ENCODE measurements at places on chromosomes 1 and 21.

DNA sequence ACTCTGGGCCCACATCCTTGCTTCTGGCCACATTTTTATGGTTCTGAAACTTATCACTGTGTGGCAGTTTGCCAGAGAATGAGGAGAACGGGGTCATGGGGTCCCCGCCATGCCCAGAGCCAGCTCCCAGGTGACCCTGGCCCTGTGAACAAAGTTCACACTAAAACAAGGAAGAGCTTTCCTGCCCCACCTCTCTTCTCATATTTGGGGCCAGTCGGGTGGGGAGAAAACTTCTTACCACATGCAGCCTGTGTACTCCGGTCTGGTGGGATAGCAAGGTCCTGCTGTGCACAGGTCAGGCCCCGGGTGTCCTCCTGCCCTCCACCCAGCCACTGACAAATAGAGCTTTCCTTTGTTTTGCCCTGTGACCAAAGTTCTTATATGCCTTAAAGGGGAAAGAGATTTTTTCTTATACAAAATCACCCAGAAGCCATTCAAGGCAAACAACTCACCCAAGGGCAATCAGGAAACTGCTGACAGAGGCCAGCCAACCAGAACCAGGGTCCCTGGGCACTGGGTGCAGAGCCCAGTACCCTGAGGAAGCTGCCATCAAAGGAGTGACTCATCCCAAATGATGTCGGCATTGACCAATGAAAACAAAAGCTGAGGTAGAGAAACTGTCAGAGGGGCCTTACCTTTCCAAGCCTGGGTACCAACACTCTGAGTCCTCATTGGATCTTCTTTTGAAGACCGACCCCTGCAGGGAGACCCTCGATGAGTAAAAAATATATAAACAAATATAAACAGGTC lies 53.6 kb downstream of the OLIG1 start:
- DNase-seq = no peak

DNA sequence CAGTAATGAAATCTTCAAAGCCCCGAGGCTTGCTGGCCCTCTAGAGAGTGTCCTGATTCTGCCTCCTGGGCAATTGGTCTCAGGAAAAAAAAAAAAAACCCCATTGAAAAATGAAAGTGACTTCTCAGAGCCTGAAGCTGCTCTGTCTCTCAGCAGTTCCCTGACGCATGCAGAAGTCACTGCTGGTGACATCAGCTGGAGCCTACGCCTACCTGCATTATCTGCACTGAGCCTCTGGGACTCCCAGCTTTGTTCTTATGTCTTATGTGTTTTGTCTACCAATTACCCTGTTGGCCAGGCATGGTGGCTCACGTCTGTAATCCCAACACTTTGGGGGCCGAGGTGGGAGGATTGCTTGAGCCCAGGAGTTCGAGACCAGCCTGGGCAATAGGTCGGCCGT lies 10.1 kb upstream of the SLC25A33 start:
- DNase-seq = no peak

DNA sequence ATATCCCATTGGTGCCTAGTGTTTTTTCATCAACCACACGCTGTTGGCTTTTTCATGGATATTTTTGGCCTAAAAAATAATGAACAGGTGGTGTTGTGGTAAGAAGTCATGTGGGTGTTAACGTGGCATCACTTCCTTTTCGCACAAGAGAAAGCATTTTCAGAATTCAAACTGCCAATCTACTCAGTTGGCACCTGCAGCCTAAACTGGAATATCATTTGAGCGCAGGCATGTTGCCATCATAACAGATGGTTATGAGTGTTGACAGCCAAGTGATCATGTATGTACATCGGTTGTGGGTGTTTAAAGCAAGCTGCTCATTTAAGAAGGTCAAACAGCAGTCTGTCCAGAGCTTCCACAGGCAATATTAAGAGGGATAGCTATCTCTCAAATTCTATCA lies 1963.0 kb downstream of the NCAM2 start:
- DNase-seq = no peak

- no peak for DNase-seq
Observed at GRCh38 chr1:107195476-107195875, 54.6 kb downstream of the NTNG1 start.

DNA sequence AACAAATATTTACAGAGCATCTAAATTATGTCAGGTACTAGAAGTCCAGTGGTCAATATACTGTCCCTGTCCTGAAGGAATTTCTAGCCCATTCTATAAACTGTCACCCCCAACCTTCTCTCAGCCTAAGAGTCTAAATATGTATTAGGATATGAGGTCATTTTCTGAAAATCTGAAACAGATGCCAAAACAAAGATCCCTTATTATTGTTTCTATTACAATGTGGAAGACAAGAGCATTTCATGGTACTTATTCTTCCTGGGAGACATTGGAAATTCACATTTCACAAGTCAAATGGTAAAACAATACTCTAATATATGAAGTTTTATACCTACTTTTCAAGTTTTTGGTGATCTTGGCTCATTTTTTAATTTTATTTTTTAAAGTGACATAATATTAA lies 2.6 kb downstream of the CLCA1 start:
- no peak for DNase-seq

DNA sequence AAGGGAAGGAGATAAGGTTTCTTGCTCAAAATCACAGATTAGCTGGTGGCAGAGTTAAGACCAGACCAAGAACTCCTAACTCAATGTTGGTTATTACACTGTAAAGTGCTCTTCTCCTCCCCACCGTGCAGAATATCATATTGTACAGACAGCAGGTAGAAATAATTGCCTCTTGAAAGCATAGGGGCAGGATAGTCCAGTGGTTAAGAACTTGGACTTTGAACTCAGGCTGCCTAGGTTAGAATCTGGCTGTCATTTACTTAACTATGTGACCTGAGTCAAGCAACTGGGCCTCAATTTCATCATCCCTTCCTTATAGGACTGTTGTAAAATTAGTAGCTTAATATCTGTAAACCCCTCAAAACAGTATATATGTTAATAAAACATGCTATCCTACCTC lies 114.9 kb upstream of the HIVEP3 start:
- DNase-seq = no peak

DNA sequence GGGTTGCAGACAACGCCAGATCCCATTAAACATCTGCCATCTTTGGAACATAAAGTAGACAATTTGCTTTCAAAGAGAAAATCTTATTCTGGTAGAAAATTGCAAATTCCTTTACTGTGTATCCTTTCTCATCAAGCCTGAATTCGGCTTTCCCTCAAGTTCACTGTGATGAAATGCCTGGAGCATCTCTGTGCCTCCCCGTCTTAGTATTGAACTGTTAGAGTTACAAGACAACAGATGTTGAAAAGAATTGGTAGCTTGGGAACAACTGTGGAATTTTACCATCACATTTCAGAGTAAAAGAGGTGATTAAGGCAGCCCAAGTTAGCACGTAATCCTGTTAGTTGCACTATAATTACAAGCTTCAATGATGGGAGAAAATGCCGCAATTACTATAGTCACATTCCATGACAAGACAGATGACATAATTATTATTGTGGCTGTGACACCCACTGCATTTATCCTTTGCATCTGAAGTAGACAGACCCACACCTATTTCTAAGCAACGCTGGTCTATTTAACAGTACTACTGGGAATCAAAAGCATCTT lies 54.4 kb upstream of the B3GALNT2 start:
- no peak for DNase-seq

- no peak for DNase-seq
Observed at GRCh38 chr1:151405187-151405951, 6.0 kb downstream of the PSMB4 start.

DNA sequence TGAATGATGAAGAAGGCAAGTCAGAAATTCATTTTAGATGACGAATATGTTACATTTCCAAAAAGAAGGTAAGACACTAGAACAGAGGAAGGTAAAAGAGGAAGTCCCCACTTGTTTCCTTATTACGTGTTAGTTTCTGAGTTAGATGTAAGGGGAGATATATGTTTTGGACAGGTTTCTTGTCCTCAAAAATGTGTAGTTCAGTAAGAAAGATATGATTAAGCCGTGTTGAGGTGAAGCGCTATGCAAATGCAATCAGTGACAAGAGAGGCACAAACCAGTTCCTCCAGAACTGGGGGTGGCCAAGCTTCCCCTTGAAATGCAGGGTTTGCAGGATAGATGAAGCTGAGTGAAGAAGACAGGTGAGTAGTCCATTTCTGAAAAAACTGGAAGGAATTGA lies 293.3 kb upstream of the RUNX1 start:
- DNase-seq = no peak

DNA sequence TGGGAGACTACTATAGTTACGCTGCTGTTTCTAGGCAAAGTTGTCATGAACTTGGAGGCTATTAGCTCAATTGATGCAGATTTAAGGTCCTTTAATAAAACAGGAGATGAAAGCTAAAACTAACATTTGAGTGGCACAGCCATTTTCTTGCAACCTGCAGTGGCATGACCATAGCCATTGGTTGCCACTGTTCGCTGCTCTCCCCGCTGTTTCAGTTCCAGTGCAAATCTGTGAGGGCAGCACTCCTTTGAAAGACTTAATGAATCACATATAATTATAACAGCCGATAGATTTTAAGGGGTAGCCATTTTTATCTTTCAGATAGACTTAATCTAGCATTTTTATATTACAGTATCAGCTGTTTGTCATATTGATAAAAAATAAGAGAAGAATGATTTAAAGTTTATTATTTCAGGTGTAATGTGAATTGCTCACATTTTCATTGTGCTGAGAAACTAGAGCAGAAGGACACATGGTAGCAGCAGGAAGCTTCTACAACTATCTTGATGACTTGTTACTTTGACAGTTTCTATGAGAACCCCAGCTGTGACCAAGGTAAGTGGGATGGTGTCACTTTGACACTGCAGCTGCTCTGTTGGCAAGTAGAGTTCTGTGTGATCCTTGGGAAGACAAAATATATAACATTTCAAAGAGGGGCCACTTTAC lies 203.7 kb downstream of the PLA2G4A start:
- no peak for DNase-seq

GRCh38 chr1:11151826-11152612 lies 37.1 kb upstream of the ANGPTL7 start:
- no peak for DNase-seq

DNA sequence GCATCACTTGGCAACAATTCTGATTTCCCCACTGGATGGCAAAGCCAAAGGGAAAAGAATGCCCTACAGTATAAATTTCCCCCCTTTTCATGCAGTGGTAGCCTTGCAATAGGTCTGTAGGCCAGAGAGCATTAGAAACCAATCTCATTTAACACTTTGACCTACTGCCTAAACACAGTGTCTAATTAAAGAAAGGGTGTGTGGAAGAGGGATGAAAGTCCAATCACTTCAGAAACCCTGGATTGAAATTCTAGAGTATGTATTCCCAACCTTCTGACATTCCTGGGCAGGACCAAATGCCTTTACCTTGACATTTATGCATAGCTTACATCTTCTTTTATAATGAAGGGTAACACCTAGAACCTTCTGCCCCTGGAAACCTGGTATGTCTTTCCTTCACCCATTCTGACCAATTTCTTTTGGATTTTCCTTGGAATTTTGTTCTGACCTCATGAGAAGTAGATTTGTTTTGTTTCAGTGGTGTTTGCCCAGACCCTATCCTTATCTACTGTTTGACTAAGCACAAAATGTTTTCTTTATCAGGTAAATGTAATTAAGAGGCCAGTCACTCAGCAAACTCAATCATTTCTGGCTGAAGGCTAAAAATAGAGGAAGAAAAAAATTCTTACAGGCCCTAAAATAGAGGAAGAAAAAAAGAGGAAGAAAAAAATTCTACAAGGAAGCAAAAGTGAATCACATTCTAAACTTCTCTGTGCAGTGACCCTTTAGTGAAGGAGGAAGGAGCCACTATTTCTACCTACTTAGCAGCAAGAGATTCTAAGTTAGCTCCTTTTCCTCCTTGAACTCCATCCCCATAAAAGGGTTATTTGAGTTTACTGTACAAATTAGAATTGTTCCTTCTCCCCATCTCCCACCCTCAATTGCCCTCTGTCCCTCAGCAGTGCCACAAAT lies 129.5 kb upstream of the DSCAM start:
- no peak for DNase-seq

- peak; percentile 49 for DNase-seq
Observed at GRCh38 chr1:58545591-58546519, 671 bp downstream of the OMA1 start.

GRCh38 chr1:228986093-228986904 lies 251.0 kb downstream of the RHOU start:
- DNase-seq = no peak

DNA sequence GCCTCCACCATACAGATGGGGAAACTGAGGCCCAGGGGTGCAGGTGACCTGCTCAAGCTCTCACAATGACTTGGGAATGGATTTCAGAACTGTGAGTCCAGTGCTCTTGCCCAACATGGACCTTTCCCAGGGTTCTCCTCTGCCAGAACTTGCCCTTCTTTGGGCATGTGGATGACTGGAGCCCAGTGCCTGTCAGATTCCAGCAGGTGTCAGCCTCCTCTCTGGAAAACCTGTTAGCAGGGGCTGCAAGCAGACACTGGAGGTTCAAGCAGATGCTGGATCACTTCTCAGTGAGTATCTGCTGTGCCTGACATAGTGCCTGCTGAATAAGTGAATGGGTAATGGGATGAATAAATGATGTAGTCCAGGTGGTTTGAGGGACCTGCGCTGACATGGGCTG lies 314.2 kb upstream of the POU3F1 start:
- no peak for DNase-seq

DNA sequence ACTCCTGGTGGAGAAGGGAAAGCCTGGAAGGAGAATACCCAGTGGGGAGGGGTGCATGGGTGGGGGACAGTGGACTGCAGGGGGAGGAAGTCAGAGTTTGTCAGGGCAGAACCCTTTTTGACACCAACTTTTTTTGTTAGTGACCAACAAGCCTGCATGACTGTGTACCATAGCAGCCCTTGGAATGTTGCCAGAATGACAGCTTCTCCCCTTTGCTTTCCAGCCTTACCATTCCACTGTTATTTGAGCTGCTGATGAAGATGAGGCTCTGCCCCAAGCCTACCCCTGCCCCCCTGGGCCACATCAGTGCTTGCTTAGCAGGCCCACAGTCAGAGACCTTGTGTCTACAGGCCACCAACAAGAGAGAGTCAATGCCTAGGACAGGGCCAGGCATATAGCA lies 341.2 kb downstream of the HHAT start:
- no peak for DNase-seq

- no peak for DNase-seq
Observed at GRCh38 chr21:36999131-36999898, 7.2 kb upstream of the RIPPLY3 start.

DNA sequence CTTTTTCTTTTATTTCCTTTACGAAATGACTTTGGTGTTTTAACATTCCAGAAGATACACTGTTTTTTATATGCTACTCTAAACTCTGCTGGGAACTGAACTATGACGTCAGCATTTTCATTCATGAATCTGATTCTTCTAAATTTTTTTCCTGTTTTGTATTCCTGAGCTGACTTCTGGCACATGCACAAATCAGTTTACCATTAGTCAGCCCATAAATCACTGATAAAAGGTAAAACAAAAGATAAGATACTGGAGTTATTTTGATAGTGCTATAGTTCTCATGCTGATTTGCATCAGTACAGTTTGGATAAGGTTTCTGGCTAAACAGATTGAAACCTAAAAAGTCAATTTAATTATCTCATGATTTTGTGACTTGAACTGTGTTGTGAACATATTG lies 10.4 kb downstream of the CAMTA1 start:
- no peak for DNase-seq

- DNase-seq = no peak
Observed at GRCh38 chr1:156926175-156926574, 5.7 kb downstream of the LRRC71 start.

Measured in progenitor cell of endocrine pancreas (in vitro differentiated cells).